ENCODE measurements at places on chromosomes 2 and 18.
A peak's percentile ranks its signal among the peaks of the same experiment; 100 is the strongest.

DNA sequence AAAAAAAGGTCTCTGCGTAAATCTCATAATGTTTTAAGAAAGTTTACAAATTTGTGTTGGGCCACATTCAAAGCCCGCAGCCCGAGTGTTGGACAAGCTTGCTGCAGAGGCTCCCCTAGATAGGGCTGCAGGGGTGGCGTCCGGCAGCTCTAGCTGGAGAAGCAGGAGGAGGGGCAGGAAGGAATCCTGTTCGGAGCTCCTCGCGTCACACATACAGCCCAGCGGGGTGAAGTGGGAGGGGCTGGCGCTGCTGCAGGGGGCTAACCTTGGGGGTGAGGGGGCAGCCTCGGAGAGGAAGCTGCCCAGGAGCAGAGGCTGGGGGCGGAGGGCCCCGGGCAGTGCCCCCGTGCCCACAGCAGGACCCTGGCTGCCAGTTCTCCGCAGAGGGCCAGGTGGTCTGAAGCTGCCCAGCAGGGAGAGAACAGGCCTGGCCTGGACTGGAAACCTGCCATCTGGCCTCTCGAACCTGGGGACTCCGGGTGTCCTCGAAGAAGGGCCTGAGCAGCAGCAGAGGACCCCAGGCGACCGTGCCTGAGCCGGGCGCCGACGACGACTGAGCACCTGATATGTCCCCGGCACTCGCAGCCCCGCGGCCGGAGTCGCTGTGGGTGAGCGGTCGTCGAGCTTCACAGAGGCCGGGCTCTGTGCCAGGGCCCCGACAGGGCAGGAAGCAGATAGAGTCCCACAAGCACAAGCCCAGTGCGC, 2.6 kb upstream of the GPR35 start:
- DNase-seq: peak; percentile 64

- no peak for DNase-seq
Measured at GRCh38 chr2:182866461-182867406, at the start of gene FRZB. Gene FRZB, minus strand, starts transcription at chr2:182866637. Its CDS starts 85 bp downstream, at chr2:182866552.

- DNase-seq: no peak
Measured at GRCh38 chr18:57807336-57808117, 4.4 kb upstream of the ATP8B1 start.

DNA sequence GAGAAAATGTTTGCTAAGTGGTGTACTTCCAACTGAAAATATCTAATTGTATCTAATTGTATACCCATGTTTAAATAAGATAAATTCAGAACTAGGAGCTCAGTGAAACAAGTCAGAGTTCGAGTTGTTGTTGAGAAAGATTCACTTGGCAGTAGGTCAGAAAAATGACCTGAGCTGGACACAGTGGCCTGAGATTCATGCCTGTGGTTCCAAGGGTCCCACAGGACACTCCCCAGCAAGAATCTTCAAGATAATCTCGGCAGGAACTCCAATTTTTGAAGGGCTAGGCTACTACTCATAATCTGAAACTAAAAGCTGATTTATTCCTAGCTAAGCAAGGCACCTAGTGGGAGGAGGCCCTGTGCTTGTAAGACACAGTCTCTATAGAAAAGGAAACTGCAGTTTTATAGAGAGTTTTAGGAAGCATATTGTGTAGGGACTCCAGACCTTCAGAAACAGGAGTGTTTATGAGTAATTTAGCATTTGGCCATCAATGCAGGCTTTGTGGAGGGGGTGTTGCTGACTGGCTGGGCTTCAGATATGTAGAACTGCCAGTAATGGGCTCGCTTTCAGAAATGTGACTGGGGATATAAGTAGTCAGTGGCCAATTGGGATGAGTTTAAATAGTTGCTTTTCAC, 43.2 kb downstream of the SP140 start:
- no peak for DNase-seq

GRCh38 chr2:115165529-115166109, 723.2 kb downstream of the DPP10 start:
- no peak for DNase-seq

DNA sequence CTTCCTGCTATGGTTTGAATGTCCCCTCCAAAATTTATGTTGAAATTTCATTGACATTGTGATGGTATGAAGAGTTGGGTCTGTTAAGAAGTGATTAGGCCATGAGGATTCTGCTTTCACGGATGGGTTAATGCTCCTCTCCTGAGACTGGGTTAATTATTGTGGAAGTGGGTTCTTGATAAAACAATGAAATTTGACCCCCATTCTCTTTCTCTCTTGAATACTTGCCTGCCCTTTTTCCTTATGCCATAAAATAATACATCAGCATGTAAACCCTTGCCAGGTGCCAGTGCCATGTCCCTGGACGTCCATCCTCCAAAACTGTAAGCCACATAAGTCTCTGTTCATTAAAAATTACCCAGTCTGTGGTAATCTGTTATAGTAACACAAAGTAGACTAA, 352.8 kb downstream of the LRRTM4 start:
- DNase-seq: no peak

DNA sequence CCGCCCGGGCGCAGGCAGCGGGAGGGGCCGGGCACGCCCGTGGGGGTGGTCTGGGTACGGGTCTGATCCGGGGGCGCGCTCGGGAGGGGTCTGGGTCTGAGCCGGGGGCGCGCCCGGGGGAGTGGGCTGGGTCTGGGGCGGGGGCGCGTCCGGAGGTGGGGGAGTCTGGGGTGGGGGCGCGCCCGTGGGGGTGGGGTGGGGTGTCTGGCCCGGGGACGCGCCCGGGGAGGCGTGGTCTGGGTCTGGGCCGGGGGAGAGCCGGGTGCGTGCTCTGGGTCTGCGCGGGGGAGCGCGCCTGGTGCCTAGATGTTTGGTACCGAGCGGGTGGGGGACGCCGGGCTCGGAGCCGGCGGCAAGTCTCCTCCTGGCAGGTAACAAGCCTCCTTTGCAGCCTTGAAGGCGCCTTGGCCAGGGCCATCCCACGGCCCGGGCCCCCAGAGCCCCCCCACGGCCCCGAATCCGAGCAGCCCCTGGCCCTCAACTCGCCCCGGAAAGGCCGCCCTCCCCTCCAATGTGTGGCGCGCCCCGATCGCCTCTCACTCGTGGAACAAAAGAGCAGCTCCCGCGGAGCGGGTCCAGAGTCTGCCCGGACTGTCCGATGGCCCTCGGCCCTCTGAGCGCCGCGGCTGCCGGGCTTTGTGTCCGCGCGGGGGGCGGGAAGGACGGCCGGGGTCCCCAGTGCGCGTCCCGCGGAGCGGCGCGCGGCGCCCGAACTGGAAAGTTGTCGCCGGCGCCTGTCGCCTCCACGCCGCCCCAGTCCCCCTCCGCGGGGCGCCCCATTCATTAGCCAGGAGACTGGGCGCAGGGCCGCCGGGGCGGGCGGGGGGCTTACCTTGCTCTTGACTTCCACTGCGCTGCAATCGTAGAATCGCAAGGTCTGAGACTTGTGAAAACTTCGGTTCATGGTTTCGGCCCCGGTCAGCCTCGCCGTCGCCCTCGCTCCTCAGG, 595 bp downstream of the PARD6G start:
- no peak for DNase-seq

GRCh38 chr2:193377789-193378188, 1183.1 kb upstream of the TMEFF2 start:
- DNase-seq: no peak
